ENCODE measurements at places on chromosomes 7 and 10.

- no peak for DNase-seq
Observed at GRCh38 chr10:131806646-131807317, 94.0 kb upstream of the PPP2R2D start.

- DNase-seq: no peak
Observed at GRCh38 chr10:66719483-66719882, 206.4 kb upstream of the LRRTM3 start.

- peak; percentile 40 for DNase-seq
Observed at GRCh38 chr10:123009105-123009820, 457 bp downstream of the ACADSB start.

GRCh38 chr7:35905555-35905954 is 104.7 kb downstream of the SEPTIN7 start:
- no peak for DNase-seq

GRCh38 chr7:135950429-135950828 is 26.7 kb downstream of the MTPN start:
- DNase-seq: no peak

DNA sequence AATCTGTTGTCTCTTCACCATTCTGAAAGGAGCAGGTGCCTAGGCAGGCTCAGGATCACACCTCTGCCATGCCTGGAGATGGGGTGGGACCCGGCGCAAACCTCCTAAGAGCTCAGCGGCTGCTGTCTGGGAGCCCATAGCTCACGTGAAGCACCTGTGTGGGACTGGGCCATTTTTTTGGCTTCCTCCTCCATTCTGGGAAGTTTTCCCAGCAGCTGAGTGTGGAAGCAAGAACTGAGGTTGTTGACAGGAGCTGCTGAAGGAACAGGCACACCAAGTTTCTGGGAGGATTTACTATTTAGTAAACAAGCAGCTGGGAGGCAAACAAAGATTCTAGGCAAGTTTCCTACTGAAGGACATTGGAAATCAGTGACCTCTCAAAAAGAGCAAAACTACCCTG is 77.3 kb downstream of the FAM13C start:
- no peak for DNase-seq

DNA sequence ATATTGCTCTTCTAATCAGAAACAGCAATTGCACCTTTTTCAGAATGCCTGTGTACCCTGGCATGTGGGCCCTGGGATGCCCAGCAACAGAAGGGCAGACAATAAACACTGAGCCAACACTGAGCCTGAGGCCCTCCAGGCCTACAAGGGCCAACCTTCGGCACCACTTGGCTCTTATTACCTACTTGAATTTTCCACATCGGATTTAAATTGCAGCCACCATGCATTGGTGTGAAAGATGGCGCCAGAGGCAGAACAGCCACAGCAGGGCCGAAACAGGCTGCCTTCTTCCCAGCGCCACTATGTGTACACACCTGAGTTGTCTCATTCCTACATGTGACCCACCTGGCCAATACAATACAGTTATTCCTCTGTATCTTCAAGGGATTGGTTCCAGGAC is 51.4 kb upstream of the EZH2 start:
- no peak for DNase-seq

GRCh38 chr7:28136420-28136819 is 44.2 kb downstream of the JAZF1 start:
- no peak for DNase-seq

- peak; percentile 54 for DNase-seq
Observed at GRCh38 chr10:69789164-69789576, 12.5 kb upstream of the COL13A1 start.

- DNase-seq: no peak
Observed at GRCh38 chr7:101109368-101109767, 17.5 kb upstream of the SERPINE1 start.

DNA sequence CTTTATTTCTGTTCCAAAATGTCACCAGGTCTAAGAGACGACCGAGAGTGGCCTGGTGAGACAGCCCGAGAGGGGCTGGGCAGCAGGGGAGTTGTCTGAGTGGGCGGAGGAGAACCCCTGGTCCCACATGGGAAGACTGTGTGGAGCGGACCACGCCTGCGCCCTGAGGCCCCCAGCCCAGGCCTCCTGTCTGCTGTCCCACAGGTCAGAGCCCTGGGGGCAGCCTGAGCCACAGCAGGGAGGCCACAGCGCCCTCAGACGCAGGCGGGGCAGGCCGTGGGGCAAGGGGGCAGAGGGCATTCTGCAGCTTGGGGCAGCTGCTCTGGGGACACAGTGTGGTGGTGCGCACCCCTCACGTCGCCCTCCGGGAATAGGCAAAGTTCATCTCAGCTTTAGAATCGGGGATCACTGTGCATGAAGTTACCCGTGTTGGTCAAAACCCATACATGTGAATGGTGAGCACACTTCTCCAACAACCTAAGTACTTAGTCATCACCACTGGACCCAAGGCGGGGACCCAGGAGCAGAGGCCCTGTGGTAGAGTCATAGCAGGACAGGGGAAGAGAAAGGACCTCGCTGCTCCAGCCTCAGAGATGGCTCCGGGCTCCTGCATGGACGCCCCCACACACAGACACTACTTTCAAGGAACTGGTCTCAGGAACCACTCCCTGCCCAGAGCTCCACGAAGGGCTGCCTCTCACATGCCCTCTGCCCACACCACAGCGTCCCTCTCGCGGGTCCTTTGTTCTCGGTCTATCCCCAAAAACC is 214.7 kb downstream of the ELFN1 start:
- DNase-seq: no peak

- DNase-seq: no peak
Observed at GRCh38 chr7:25186436-25186835, 41.9 kb downstream of the NPVF start.

DNA sequence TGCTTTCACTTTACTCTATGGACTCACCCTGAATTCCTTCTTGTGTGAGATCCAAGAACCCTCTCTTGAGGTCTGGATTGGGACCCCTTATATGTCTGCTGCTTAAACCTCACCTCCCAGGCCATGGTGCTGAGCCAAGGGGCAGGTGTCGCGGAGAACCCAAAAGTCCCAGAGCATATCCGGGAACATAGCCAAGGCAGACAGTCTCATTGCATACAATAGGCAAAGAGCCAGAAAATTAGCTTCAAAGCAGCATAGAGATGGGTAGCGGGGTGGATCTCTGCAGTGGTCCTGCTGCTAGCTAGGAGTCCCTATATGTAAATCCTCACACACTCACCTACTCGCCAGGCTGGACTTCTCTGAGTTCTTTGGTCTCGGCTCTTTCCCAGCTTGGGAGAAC is 5.5 kb downstream of the CCL24 start:
- DNase-seq: no peak

DNA sequence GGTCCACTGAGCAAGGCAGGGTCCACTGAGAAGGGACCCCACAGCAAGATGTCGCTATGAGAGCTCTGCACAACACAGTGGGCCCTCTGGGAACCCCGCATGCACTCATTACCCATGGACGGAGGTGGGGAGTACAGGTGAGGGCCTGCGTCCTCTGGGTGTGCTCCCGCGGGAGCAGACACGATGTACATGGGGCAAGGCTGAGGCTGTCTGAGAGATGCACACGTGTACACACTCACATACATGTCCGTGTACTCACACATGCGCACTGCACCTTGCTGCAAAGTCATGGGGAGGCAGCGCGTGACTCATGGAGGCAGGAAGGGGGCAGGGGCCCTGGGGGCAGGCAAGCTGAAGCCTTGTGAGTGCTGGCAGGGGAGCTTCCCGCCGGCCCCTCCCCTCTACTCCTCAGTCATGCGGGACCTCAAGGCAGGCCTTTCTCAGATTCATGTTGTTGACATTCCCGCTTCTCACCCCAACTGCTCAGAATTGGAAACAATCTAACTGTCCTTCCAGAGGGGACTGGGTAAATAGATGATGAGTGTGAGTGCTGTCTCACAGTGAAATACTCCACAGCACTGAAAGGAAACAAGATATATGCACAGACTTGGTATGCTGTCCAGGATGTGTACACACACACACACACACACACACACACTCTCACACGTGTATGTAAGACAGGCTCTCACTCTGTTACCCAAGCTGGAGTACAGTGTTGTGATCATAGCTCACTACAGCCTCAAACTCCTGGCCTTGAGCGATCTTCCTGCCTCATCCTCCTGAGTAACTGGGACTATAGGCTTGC is 40.0 kb downstream of the GOLGA7B start:
- DNase-seq: no peak

GRCh38 chr7:69687739-69688433 is 89.6 kb downstream of the AUTS2 start:
- no peak for DNase-seq

GRCh38 chr7:152527610-152528032 is 91.8 kb upstream of the KMT2C start:
- DNase-seq: peak; percentile 36

DNA sequence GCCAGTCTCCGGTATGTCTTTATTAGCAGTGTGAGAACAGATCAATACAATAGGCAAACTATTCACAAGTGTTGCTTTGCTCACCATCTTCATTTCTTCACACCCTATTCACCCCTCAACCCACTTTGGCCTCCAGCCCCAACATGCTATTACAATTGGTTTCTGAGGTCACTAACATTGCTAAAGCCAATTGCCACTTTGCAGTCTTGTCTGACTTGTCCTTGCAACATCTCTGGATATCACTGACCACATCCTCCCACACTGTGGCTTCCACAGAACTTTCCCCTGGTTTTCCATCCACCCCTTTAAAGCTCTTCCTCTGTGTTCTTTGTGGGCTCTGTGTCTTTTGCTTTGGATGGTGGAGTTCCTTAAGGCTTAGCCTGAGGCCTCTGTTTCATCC is 5.2 kb upstream of the APBB1IP start:
- DNase-seq: peak; percentile 67

DNA sequence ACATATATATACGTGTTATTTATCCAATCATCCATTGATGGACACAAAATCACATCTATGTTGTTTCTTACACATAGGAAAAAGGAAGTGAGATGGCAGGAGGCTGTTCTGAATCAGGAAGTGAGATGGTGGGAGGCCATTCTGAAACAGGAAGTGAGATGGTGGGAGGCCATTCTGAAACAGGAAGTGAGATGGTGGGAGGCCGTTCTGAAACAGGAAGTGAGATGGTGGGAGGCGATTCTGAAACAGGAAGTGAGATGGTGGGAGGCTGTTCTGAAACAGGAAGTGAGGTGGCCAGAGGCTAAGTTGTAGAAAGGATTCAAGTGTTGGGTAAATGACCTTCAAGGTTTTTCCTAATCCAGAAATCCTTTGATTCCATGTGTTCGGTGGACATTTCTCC is 921.5 kb downstream of the TYW1 start:
- no peak for DNase-seq

DNA sequence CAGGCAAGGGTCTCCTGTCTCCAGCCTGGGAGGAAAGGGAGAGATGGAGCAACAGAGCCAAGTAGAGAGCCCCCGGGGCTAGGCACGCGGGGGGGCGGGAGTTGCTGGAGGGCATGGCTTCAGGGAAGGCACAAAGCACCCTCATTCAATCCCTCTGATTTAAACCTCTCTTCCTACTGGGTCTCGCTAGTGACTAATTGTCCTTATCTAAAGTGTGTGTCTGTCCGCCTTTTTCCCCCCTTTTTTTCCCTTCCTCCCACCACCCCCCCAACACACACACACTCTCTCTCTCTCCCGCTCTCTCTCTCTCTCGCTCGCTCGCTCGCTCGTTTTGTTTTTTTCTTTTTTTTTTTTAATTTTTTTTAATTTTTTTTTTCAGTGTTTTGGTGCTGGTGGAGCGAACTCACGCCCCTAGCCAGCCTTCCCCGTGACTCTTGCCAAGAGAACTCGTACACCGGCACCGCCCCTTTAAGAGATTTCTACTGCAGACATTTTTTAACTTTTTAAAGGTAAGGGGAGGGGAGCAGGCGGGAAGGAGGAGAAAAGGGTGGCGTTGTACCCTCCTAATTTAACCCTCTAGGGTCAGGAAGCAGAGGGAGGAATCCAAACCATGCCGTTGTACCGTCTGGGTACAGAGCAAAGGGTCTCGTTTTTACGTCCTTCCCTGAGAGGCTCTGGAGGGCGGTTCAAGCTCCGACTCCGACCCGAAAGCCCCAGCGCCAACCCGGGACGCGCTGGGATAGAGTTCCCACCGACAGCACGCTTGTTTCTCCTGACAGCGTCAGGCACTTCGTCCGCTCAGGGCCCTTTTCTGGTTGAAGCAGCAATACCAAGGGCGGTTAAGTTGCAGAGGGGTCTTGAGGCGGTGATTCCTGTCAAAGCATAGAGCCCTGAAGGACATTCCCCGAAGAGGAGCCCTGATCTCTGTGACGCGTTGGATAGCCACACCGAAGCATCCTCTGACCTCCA is at the start of gene HPSE2:
Gene HPSE2 (minus strand): TSS at position 195 of the 969 bp plus-strand sequence.
- DNase-seq: no peak

GRCh38 chr10:61409157-61409556 is 44.0 kb downstream of the TMEM26 start:
- DNase-seq: no peak

DNA sequence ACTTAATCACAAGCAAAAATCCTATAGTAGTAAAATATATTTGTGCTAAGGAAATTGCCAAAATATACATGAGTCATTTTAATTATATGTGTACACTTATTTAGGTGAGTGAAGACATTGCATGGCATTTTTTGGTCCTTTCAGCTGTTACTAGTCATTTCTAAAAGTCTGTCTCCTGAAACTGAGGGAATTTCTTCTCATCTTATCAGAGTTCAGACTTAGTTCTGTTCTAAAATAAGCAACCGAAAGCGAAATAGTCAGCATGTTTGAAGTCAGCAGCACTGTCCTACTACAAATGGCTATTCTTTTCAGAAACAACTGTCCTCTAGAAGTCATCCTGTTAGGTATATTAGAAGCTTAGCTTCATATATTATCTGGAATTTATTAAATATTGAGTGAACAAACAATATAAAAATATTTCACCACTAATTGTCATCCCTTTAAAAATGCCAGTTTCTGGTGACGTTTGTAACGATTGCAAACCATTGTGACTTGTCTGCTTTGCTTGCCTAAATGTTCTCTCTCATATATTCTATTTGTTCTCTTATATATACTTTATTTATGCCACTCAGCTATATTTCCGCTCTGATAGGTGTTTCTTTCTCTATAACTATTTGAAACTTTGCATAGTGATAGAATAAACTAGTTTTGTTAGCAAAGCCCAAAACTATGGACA is 227.4 kb upstream of the KAT6B start:
- DNase-seq: no peak

DNA sequence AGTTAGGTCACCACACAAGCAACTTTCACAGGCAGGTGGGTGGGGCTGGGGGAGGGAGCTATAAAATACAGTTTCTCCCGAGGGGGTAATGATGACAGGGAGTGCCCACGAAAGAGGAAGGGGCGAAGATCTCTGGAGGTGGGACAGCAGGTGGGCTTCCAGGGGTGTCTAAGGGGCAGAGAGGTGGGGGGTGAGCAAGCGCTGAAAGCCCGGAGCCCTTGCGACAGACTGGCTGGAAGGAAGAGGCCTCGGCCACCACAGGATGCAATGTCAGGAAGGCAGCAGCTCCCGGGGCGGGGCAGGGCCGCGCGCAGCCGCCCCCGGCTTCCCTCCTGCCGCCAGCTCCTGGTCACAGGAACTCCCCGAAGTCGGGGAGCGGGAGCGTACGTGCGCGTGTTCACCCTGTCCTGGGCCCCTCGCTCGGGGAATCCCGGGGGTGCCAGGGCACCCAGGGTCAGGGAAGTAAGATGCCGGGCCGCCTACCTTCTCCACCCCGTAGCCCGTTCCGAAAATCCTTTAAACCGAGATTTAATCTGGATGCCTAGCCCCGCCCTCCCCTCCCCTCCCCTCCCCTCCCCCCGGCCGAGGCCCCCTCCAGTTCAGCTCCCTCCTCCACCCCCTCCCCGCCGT is 105.2 kb upstream of the PPIF start:
- DNase-seq: peak; percentile 93

All from GM03348 (cell line).